ENCODE measurements at places on chromosomes 11 and 22.
A peak's percentile ranks its signal among the peaks of the same experiment; 100 is the strongest.

DNA sequence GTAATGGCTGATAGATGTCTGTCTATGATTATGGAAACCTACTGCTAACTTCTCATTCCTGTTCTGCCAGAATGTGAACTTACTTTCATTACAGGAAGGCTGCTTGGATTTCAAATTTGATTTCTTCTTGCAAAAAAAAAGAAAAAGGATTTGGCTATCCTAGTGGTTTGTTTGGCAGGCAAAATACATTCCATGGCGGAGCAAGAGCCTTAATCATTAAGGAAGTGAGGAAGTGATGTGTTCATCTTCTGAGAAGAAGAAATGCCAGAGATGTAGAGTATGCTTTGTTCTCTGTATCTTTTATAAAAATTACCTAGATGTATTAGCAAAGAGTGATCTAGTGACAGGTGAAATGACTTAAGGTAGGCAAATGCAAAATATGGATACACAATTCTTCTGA is 356.3 kb downstream of the SOX6 start:
- DNase-seq = no peak

- no peak for DNase-seq
Observed at GRCh38 chr11:21481255-21481654, 711.6 kb upstream of the ANO5 start.

- DNase-seq = no peak
Observed at GRCh38 chr11:71462726-71463125, 9.7 kb downstream of the NADSYN1 start.

DNA sequence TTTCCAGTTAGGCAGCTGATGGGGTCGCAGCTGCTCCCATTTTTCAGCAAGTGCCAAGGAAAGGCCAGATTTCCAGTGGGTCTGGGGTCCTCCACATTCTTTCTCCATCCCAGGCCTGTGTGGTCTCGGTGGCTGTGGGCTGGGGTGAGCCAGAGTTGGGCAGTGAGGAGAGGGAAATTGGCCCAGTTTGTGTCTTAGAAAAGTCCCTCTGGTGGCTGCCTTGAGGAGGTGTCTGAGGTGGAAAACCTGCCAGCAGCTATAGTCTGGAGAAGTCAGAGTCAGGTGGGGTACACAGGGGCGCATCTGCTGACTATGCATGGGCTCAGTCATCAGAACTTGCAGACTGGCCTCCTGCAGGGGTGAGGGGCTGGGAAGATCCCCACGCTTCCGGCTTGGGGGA is 30.5 kb downstream of the MRGPRD start:
- no peak for DNase-seq

DNA sequence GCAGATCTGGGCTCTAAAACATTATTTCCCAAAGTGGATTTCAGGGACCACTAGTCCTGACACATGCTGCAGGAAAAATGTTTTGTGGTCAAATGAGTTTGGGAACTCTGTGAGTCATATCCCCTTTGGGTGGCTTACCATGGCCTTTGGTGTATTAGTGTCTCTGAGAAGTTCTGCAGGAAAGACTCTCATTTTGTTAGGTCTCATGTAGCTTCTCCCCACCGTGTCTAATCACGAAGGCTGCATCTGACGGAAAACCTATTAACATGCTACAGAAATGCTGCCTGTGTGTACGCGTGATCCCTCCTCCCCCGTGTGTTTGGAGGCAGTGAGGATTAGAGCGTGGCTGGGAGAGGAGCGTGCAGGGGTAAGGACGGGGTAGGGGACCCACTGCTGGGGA is 191.7 kb downstream of the ST3GAL4 start:
- no peak for DNase-seq

GRCh38 chr22:17218341-17218740 is 894 bp downstream of the ADA2 start:
- no peak for DNase-seq

GRCh38 chr11:60913793-60914632 is at the start of gene TMEM109:
TSS of gene TMEM109 (plus strand) at chr11:60914158. CDS start at chr11:60919694, 5,536 bp downstream.
- DNase-seq = peak; percentile 81

- DNase-seq = no peak
Observed at GRCh38 chr11:71542879-71543777, 5.1 kb upstream of the KRTAP5-9 start.

GRCh38 chr11:2806351-2807024 is 79.1 kb downstream of the CDKN1C start:
- DNase-seq = no peak

DNA sequence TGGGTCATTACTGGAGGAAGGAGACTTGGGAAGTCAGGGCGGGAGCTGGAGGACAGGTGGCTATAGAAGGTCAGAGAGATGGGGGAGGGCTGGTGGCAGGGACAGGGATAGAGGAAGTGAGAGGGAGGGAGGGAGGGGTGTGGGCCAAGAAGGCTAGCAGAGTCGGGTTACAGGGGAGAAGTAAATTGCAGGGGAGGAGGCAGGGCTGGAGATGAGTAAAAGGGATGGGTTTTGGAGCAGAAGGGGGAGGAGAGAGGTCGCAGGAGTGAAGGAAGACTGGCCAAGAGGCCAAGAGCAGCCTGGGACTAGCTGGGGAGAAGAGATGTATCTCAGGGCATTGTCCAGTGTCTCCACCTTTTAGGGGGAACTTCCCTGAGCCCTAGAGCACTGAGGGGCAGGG is 33.0 kb downstream of the LRRC10B start:
- DNase-seq = peak; percentile 91

DNA sequence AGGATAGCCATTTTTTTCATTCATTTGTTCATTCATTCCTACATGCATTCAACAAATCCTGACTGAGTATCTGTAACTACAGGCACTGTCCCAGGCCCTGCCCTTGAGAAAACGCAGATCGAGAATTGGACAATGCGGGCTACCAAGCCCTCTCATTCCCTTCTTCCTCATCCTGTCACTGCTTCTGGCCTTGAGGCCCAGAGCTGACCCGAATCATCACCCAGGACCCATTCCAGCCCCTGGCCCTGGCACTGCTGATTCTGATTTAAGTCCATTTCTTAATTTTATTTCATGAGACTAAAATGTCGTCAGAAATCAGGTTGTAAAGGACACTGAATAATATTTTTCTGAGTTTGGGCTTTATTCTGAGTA is 24.3 kb downstream of the COMMD9 start:
- no peak for DNase-seq

- no peak for DNase-seq
Observed at GRCh38 chr11:50275133-50275532, 242.5 kb downstream of the OR4C45 start.

DNA sequence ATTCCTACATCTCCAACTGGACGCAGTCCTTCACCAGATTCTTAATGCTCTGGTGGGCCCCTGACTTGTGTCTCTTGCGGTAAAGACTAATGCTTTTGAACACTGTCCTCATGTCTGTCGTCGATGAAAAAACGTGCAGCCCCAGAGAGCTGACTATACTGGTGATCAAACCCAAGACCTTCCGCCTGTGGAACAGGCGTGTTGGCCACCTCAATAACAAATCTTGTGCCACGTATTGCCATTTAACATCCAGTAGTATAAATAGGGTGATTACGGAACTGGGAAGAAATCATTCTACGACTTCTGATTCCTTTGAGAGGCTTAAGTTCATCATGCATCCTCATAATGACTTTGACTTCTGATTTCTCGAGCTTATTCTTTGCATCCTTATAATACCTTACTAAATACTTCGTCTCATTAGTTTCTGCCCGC is 45.6 kb downstream of the OR4D9 start:
- DNase-seq = peak; percentile 20

DNA sequence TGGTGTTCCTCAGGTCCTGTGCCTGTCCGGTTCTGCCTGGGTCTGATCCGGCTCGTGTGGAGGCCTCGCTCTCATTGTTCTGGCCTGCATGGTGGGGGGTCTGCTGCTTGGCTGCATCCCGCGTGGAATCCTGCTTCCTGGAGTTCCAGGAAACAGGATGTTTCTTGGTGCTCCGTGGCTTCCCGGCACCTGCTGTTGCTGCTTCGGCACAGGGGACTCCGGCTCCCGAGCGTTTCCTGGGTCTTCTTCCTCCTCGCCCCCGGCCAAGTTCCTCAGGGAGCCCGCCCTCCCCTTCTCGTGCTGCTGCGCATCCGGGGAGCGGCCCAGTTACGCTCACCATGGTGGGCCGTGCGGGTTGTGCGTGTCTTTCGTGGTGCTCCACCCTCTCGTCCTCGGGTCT is 29.9 kb downstream of the GLB1L2 start:
- DNase-seq = no peak

DNA sequence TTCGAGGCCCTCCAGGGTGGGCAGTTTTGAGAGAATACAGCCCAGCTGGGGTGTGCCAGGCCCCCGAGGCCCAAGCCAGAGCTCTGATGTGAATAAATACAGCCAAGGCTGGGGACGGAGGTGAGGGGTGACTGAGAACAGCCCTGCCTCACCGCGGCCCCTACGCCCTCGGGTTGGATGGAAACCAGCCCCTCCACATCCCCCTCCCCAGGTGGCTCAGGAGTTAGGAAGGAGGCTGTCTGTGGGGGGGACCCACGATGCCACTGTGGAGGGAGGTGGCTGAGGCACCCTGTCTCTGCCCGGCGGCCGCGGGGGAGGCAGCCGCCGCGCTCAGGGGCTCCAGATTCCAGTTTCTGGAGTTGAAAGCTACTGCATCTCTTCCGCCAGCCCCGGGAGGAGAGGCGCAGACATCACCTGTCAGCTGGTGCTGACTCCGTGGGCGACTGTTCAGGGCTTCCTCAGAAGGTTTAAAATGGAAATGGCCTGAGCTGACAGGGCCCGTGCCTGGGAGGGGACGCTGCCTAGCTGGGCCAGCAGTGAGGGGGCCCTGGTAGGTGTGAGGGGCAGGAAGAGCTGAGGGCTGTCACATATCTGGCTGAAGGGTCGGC is 1.4 kb downstream of the FLRT1 start:
- no peak for DNase-seq

GRCh38 chr11:3126207-3126865 is 38.8 kb downstream of the OSBPL5 start:
- DNase-seq = no peak
